Spleen (tissue), 13 donors: ENCODE measurements at places on chromosomes 4 and X.

DNA sequence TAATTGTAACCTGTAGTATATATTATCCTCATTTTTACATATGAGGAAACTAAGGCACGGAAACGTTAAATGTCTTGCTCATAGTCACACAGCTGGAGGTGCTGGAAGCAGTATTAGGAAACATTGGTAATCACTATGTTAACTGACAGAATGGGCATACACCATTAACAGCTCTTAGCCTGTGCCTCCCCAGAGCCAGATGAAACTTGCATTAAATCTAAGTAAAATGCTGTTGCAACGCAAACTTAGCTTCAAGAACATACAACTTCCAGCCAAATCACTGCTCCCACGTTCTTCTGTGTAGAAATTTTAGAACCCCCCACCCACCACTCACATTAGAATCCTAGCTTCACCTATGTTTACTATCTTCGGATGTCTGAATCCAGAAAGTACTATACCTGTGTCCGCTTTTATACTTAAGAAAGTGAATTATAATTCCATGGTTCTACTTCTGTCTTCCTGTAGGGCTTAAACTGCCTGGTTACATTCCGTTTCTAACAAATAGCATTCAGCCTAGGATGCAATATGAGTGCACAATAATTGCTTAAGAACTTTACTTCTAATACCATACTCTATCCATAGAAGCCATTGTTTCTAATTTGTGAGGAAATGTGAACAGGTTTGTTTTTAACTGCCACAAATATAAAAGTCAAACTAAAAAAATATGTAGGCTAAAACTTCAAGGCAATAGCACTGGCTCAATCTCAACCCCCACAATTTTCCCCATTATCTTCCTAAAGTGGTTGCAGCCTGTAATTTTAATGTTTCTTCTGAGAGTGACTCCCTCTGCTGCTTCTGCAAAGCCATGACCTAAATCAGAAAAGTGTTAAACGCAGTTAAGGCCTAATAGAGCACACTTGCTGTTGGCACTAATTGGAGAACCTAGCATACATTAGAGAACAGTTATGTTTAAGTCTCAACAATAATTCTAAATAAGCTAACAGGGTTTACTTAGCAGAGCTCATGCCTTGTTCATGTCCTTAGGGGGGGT lies 4.4 kb downstream of the UNC5C start:
- DNase-seq: no peak

DNA sequence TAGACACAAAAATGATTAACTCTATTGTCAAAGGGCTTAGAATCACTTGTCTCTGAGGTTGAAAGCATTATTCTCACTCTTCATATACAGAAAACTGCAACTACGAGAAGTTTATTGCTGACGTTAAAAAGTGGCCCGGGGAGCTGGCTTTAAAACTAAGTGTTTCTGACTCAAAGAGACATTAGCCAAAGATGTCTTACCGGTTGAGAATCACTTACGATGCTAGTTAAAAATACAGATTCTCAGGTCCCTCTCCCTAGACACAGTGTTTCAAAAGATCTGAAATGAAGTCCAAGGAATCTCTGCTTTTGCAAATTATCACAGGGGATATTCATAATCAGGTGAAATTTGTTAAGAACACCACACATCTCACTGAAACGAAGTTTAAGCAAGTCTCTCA lies 1.2 kb downstream of the GNPDA2 start:
- DNase-seq: no peak

GRCh38 chr4:2125023-2125422 lies 65.9 kb downstream of the NAT8L start:
- no peak for DNase-seq

GRCh38 chr4:22780317-22780716 lies 87.6 kb downstream of the GBA3 start:
- DNase-seq: no peak

DNA sequence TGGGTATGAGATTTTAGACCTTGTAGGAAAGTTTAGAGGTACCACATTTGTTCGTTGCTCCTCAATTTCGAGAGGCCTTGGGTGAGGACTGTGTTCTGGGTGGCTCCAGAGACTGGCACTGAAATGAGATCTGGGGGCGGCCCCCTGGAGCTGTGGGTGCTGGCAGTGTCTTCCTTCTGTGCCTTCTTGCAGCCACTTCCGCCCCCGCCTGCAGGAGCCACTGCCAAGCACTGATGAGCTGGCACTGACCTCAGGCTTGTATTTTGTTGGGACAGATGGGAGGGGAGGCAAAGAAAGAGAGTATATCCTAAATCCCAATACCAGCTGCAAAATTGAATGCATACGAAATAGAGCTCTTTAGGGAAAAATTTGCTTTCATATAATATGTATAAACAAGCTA lies 64.5 kb upstream of the CLDN34 start:
- DNase-seq: no peak

DNA sequence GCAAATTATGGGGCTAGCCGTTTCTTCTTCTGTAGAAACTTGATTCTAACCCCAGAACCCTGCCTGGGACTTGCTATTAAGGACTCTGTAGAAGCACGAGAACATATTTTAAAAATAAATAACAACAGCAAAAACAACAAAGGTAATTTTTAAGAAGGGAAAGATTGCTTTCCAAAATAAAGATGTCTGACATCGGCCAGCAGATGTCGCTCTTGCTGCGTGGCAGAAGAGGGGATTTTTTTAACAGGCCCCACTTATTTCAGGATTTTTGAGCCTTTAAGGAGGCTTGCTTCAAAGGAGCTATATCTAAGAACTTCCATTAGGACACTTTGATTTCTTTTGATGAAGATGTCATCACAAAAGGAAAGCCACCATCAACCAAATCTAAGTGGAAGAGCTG lies 62.8 kb upstream of the EGFL6 start:
- DNase-seq: peak; percentile 75

- no peak for DNase-seq
Observed at GRCh38 chr4:158997660-158998349, 105.1 kb upstream of the RAPGEF2 start.

- DNase-seq: no peak
Observed at GRCh38 chr4:150018257-150018656, 60.0 kb upstream of the DCLK2 start.

DNA sequence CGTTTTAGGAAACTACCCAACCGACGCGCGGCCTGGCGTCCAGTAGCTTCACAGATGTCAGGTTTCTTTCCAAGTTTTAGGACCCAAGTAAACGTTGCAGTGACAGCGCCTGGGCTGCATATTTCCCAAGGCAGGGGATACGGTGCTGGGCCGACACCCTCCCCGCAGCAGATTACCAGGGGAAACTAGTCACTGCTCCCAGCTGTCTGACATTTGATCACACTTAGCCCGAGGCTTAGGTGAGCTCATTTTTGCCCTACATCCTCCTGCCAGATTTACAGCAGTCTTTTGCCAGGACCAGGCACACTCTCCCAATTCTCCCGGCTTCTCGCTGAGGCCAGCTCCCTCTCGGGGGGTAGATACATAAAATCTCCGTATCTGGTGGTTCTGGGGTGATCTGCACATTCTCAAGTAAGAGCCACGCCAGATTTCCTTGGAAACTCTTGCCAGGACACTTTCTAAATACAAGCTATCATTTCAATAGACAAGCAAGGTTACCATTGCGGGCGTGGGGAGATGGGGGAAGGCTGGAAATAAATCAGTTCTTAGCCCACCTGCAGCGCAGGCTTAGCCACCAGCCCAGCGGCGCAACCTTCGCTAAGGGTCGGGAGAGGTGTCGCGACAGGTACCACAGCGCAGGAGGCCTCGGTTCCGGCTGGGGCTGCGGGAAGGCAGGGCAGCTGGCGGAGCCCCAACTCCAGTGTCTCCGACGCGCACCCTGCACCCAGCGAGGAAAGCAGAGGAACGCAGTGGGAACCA lies 2.5 kb upstream of the SOX3 start:
- no peak for DNase-seq

DNA sequence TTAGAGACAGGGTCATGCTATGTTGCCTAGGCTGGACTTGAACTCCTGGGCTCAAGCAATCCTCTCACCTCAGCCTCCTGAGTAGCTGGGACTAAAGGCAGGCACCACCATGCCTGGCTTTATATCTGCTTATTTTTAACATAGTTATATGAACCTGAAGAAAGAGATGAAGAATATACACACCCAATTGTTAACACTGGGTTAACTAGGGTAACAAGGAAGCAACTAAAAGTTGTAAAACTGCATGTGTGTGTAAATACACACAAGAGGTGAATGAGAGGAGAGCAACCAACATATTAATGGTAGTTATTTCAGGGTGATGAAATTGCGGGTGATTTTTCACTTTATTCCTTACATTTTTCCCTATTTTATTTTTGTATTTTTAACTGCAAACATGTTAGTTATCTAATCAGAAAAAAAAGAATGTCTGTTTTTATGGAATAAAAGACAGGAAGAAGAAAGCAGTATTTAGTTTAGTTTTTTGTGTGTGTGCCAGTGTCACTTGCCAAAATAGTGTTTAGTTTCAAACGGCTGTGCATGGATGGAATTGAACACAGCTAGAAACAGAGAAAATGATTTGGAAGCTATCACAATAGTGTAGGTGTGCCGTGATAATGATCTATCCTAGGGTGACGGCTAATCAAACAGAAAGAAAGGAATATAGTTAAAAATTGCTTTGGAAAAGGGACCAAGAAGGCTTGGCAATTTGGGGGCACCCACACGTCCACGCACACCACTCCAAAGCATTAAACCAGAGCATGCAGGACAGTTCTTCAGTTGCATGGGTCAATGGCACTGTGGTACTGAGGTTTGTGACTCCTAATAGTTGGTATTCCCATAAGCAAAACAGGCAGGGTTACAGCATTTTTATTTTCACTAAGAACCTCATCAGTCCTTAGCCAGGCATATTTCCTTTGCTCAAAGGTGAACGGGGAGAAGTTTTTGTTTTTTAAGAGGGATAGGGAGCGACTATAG lies 89.1 kb upstream of the KLHL13 start:
- DNase-seq: no peak

DNA sequence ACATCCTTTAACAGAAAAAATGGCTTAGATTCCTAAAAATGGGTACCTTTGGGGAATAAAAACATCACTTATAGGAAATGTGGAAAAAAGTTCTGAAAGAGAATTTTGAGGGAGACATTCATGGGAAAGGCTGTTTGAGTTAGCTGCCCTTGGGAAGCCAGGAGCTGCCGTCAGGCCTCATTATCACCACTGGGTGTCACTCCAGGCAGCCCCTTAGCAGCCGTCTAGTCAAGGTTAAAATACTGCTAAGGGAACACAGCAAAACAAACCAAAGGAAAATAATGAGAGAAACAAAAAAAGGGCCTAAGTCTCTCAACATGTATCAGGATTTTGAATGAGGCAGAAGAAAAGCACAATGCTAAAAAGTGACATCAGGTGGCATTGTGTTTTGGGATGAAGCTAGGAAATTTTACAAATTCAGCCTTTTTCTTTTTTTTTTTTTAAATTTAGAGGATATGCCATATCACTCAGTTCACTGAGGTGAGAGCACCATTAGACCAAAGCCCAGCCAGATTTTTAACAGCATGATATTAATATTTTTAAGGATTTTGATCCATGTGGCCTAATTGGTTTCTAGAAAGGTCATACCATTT lies 235.3 kb downstream of the GPAT3 start:
- DNase-seq: no peak

DNA sequence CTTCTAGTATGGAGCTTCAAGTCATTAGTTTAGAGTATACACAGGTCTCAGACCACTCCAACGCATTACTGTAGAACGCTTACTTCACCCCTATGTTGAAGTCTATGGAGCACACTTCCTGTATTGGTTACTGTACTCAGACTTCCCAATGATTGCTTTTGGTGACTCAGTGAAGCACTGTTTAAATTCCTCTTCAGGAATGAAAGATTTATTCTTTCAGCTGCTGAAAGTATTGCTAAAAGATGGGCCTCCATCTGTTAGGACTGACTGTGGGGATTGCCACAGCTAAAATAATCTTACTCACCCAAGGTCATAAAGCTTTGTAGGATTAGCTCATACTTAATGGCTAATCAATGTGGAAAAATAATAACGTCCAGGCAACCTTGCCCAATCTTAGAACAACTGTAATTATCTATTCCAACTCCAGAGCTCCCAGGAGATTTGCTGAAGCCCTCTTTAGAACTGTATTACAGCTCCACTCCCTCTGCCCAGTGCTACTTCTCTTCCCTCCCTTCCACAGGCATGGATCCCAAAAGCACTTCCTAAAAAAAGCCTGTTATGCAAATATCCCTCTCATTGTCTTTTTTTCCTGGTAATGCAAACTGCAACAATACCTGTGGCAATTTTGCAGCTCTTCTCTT lies 281.9 kb upstream of the HS3ST1 start:
- no peak for DNase-seq

DNA sequence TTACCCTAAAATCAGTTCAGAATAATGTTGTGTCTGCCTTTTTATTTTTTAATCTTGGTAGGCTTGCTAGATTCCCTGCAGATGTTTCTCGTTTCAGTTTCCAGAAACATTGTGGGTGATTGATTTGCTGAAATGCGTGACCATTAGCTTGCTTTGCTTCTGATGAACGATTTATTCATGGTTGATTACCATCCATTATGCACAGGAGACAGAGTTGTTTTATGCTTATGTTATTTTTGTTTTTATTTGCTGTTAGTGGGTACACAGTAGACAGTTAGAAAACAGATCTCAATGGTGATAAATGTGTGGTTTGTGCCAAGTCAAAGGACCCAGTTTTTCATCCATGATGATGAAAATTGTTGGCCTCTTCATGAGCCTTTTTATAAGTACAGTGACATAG lies 455.6 kb upstream of the BOD1L1 start:
- no peak for DNase-seq

- no peak for DNase-seq
Observed at GRCh38 chr4:119209077-119209476, 3.4 kb upstream of the USP53 start.

DNA sequence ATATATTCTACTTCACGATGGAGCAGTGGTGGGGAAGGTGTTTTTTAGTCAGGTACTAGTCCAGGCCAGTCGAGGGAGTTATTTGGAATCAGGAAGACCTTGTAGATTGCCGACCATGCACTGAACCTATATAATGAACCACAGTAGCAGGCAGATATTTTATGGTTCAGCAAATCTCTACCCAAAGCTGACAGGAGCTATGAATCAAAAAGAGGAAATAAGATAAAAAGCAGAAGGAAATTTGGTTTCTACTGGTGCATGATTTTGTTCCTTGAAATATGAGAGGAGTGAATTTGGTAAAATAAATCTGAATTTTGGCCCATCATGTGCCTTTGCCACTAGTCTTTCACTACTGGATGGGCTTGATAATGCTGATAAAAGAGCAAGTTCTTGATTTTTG lies 924.3 kb upstream of the DIAPH2 start:
- no peak for DNase-seq

GRCh38 chr4:188396037-188396436 lies 256.8 kb downstream of the TRIML1 start:
- no peak for DNase-seq
